ENCODE measurements at places on chromosomes 12 and 14.

- DNase-seq: no peak
These were observed 816.4 kb upstream of the FBXO33 start for GRCh38 chr14:40248671-40249070.

DNA sequence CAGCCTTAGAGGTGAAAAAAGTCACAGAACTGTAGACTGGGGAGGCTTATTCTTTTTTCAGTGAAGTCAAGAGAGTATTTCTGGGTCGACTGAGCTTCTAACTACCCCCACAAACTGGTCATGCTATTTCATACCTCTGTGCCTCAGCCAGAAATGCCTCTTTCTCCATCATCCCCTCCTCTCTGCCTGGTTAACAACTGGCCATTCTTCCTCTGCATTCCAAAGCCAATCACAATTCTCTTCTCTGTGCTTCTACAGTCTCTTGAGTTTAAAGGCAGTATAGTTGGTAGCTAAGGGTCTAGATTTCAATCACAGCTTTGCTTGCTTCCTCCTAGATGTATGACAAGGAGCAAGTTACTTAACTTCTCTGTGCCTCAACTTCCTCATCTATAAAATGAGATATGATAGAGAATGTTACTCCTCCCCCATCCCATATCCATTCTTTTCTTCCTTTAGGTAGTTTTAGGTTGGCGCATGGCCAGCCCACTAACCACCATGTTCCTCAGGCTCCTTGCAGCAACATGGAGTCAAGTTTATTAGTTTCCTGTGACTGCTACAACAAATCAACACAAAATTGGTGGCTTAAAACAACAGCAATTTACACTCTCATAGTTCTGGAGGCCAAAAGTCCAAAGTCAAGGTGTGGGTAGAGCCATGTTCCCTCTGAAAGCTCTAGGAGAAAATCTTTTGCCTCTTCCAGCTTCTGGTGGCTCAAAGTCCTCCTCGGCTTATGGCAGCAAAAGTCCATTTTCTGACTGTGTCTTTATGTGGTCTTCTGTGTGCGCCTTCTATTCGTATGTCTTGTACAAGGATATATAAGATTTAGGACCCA lies 62.5 kb downstream of the ITPR2 start:
- DNase-seq: no peak

GRCh38 chr14:67141146-67141900 lies 47.9 kb upstream of the GARIN2 start:
- DNase-seq: no peak

DNA sequence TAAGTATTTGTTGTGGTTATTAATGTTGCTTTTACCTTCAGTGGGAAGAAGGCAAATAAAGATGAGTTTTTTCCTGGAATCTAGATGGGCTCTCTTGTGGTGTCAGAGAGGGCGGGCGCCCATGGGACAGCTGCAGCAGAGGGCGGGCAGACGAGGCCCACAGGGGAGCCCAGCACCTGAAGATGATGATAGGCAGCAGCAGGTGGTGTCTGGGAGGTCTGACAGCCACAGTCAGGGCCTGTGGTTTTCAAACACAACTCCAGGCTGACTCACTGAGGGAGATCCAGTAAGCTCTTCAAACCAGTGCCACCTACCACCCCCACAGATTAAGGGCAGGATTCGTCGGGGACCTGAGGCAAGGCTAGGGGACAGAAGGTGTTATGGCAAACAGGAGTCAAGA lies 42.8 kb downstream of the NKX2-1 start:
- DNase-seq: no peak

GRCh38 chr12:79033788-79034187 lies 169.2 kb downstream of the SYT1 start:
- no peak for DNase-seq

All from cerebellar nuclear complex (tissue), 1 donor.